Stimulated activated naive CD8-positive, alpha-beta T cell treated with anti-CD3 and anti-CD28 coated beads, Interleukin-15, Interleukin-2, amounts not matched to agents 100 U/mL and 50 U/mL, for 24 hours (primary cell): ENCODE measurements at places on chromosomes 1 and 21.

GRCh38 chr1:117392771-117393170 is 25.5 kb downstream of the MAN1A2 start:
- no peak for DNase-seq

DNA sequence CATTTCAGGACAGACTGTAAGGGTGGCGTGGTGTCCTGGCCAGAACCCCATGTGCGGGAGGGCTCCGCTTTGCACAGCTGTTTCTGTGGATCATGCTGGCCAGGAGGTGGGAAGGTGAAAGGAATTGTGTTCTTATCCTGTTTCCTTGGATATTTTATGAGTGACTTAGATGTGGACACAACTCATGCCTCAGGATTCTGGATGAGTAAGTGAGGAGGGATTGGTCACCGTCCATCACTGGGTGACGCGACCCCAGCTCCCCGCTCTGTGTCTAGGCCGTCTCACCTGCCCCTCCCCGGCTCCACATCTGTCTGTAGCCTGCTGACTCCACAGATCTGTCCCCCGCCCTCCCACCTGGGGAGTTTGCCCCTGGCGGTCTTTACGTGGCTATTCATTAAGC is 48.8 kb downstream of the PIK3CD start:
- DNase-seq, result no peak

DNA sequence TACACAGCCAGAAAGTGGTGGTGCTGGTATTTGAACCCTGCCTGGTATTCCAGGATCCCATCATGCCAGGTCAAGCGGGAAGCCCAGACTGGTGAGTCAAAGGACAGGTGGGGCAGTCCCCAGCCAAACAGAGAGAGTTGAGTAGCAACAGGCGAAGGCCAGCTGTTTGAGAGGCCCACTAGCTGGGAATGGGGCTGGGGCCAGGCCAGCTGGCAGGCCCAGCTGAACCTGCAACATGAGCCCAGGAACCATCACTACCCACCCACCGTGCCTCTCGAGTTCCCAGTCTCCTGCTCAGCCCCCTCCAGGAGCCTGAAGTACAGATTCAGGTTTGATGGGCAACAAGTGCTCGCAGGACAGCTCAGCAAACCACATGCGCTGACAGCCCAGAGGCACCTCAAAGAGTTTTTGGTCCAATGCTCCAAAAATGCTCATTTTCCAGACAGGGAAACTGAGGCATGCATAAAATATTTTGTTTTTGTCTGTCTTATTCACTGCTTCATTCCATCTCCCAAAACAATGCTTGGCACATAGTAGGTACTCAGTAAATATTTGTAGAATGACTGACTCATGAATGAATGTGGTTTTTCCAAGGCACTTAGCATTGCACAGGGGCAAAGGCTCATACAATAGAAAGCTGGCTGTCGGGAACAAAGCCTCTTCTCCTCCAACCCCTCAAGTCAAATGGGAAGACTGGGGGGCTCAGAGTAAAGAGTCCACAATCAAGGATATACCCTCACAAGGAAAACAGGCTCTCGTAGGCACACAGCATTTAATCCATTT is 42.5 kb upstream of the CLIC4 start:
- no peak for DNase-seq

DNA sequence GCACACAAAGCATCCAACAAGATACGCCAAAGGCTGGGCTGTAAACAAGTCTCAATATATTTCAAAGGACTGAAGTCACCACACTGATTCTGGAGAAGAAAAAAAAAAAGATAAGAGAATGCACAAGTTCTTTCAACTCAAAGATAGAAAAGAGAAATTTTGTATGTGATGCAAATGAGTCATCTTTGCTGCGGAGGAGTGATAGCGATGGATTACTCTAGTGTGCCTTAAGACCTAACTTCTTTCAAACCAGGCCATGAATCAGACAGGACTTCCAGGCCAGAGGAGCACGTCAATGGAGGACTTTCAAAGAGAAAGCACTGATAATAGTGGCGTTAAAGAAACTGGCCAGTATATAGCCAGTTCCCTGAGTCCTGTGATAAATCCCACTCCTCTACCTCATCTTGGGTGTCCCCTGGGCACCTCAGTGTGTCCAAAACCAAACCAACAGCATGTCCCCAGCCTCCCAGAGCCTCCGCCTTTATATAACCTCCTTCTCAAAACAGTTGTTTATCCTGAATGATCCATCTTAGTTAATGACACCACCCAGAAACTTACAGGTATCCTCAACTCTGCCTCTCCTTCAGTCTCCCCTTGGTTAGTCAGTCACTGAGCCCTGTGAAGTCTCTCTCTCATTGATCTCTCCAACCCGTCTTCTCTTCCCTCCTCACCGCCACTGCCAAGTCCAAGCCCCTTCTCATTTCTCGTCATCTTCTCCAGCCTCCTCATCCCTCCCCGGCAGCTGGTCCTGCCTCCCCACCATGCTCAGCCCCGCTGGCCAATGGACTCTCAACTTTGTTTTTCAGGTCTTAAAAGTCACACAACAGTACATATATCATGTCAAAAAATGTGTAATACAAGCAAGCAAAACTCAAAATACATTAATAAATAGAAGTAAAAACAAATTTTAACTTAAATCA is 47.2 kb upstream of the IFFO2 start:
- no peak for DNase-seq

- DNase-seq, result no peak
These were observed 10.8 kb upstream of the BCAR3 start for GRCh38 chr1:93692451-93692861.

GRCh38 chr1:61056573-61057439 is 25.6 kb upstream of the NFIA start:
- peak; percentile 47 for DNase-seq

GRCh38 chr1:117084231-117084630 is 24.1 kb downstream of the TTF2 start:
- no peak for DNase-seq

DNA sequence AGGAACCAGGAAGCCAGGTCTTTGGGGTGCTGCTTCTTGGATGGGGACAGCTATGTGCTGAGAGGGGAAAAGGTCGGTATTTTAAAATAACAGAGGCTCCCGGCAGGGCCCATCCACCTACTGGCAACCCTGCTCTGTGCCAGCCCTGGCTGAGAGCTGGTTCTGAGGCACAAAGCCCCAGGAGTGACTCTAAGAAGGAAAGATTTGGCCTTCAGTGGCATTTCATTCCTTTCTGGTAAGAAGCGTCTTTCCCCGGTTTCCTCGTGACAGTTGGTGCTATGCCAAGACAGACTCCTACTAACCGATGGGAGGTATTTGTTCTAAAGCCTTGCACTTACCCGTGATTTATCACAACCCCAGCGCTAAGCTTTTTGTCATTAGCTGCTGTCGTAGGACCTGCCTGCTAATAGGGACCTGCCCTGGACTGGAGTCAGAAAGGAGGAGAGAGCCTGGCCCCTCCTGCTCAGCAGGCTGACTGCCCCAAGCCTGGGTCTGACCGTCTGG is 123.1 kb upstream of the ADAR start:
- no peak for DNase-seq

GRCh38 chr21:44800103-44800502 is 1.5 kb downstream of the UBE2G2 start:
- no peak for DNase-seq

DNA sequence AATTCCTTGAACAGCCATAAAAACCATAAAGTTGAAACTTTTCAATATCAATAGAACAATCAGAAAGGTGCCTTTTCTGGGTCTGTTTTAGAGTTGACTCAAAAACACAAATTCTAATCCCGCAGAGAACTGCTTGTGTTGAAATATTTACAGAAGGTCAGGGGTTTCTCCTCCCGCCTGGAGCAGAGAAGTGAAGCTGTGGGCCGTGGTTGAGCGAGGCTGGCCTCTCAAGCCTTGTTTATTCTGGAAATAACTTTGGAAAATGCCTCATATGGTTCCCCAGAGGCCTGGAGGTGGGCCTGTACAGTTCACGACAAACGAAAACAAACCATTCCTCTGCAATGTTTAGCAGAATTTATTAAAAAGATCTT is 90.8 kb upstream of the ERRFI1 start:
- no peak for DNase-seq

- DNase-seq, result no peak
These were observed 6.8 kb downstream of the C1orf167 start for GRCh38 chr1:11768821-11769220.

DNA sequence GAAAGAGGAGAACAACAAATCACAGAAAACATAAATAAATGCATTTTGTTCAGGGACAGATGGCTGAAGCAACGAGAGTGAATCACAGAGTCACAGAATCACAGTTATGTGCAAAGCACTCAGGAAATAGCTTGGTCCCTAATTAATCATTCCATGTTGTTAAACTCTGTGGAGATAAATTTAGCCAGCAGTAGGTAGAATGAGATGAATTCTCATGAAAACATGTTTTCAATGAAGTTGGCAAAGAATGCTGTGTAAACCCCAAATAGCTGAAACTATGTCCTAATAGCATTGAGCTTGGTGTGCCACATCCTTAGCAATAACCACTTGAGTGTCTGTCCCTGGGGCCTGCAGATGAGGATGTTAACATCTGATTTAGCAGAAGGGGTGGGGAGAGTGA is 20.4 kb downstream of the LEPR start:
- DNase-seq, result no peak

DNA sequence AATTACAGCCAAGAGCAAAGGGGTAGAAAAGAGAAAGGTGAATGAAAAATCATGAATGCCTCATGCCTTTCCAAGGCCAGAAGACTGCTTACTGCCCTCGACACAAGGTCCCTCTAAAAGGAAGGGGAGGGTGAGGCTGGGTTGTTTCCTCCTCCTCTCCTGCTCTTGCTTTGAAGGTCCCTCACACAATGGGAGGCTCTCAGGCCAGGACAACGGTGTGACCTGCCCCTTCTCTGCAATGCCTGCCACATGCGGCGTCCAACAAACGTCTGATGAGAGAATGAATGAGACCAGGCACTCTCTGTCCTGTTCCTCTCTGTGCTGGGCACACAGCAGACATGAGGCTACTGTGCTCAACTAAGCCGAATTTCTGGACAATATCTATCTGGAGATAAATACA is 51.3 kb downstream of the SSBP3 start:
- DNase-seq, result no peak

GRCh38 chr1:24786191-24786590 is 40.9 kb downstream of the CLIC4 start:
- no peak for DNase-seq

- no peak for DNase-seq
These were observed 25.6 kb downstream of the PPFIA4 start for GRCh38 chr1:203051841-203052324.

DNA sequence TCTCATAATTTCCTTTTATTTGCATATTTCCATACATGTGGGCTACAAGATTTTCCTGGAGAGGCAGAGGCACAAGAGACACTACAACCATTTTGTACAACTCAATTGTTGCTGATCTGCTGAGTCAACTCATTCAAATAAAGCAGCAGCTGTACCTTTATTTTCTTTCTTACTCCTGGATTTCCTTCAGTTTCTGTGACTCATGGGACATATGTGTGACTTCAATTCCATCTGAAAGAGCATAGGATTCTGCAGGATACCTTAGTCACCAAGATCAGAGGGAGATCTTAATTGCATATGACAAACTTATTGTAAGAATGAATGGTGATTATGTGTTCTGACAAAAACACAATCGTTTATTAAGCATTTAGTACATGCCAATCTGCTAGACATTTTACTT is 2219.4 kb downstream of the NCAM2 start:
- DNase-seq, result no peak

GRCh38 chr1:117611894-117612483 is 6.1 kb downstream of the TENT5C start:
- no peak for DNase-seq

- no peak for DNase-seq
These were observed 44.0 kb downstream of the UBASH3A start for GRCh38 chr21:42447732-42448131.

- DNase-seq, result no peak
These were observed 51.1 kb downstream of the KCNH1 start for GRCh38 chr1:211082824-211083223.

DNA sequence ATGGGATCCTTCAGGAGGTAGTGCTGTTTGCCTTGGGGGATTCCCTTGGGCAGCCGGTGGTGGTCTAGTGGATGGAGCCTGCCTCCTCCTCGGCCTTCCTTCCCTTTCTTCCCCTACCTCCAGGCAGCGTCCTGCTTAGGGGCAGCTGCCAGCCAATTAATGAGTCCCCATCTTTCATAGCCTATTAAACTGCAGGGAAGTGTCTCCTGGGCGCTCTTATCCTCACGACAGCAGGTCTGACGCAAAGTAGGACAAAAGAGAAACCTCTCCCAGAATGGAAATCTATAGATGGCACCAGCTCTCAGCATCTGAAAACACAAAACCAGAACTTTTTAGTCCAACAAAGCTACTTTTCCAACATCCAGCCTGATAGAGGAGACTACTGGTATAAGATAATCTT is 69.3 kb downstream of the ELAVL4 start:
- no peak for DNase-seq

- DNase-seq, result peak; percentile 39
These were observed at the start of gene DNAH14 for GRCh38 chr1:224929335-224930237. DNAH14 (plus strand) TSS chr1:224929675; CDS start chr1:224952703, 23,028 bp downstream.

DNA sequence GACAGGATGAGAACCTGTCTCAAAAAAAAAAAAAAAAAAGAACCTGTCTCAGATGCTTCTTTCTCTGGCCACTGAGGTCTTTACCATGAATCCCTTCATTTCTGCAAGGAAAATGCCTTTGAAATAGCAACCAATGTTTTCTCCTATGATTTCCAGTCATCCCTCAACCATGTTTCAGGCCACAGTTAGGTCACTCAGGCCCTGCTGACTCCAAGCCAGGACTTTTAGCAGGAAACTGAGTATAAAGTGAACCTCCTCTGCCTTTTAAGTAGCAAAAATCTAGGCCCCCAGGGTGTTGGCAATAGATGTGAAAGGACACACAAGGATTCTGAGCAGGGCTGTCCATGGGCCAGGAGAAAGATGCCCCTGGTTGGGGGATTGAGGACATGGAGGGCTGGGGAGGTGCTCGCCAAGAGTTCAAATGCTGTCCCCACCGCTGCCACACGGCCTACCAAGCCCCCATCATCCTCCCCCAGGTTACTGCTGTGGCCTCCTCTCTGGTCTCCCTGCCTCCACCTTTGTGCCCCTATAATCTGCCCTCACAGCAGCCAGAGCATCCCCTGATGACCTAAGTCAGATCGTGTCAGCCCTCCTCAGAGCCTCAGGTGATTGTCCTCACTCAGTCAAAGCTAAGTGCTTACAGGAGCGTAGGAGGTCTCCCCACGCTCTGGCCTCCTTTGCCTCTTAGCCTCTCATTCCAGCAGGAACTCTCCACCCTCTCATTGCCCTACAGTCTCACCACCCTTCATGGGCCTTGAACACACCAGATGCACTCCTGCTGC is 54.6 kb downstream of the MATN1 start:
- DNase-seq, result no peak
